ENCODE measurements at places on chromosomes 7 and 10. TPM values are rescaled to one million over a fixed set of nuclear protein-coding genes. Genes with fewer than 3 reads are reported as not detected.

Gene LRWD1
- 13.2 TPM for total RNA-seq

GRCh38 chr7:66170309-66171231, 34.6 kb upstream of the TPST1 start:
- peak; percentile 89 for ATAC-seq

DNA sequence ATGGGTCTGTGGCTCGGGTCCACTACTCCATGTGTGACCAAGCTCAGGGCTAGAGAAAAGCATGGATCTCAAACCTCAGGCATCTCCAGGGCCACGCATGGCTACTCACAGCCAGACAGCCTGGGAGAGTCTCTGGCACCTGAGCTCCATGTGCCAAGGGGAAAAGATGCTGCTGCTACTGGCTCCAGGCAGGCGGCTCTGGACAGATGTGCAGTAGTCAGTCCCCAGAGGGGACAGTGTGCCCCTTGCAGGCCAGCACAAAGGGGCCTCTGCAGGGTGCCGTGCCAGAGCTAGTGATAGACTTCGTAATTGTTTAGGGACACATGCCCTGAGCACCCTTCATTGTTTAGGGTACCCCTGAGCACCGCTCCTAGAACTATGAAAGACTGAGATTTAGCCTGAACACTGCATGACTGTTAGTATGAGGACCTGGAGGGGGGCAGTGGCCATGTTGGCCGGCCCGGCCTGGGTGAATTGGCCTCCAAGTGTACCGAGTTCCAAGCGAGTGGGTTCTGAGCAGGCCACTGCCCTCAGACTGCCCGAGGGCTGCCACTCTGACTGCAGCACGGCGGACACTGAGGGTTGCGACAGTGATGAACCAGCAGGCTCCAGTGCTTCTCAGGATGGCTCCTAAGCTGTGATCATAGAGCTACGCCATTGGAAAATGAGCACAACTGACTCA, 80.7 kb downstream of the TCERG1L start:
- ATAC-seq, result no peak

DNA sequence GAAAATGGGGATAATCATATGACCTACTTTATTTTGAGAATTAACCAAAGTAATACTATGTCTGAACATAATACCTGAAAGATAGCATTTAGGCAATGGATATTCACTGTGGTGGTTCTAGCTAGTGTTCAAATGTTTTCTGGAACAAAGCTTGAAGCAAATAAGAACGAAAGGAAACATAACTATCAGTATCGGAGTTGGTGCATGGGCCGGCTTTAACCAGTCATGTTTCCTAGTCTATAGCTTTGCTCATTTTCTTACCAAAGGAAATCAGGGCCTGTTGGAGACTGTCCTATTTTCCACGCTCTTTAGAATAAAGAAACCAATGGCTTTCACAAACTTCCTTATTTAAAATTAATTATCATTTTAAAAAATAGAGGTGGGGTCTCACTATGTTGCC, 8.9 kb downstream of the IL2RA start:
- ATAC-seq, result no peak

DNA sequence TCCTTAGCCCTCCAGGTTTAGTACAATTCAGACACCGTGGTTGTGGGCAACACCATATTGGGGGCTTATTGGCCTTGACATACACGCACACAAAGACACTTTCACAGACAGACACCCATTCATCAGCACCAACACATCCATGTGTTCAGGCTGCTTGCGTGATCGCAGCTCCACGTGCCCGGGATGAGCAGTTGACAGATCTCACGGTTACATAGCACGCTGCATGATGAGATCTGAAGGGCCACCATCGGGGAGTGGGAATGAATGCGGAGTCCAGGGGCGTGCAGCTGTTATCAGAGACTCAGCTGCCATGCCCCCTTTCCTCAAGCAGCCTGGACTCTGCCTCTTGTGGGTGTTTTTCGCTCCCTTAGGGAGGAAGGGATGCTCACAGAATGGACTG, 285.2 kb downstream of the USP6NL start:
- ATAC-seq, result no peak

Gene UROS
- 47.9 TPM for total RNA-seq

DNA sequence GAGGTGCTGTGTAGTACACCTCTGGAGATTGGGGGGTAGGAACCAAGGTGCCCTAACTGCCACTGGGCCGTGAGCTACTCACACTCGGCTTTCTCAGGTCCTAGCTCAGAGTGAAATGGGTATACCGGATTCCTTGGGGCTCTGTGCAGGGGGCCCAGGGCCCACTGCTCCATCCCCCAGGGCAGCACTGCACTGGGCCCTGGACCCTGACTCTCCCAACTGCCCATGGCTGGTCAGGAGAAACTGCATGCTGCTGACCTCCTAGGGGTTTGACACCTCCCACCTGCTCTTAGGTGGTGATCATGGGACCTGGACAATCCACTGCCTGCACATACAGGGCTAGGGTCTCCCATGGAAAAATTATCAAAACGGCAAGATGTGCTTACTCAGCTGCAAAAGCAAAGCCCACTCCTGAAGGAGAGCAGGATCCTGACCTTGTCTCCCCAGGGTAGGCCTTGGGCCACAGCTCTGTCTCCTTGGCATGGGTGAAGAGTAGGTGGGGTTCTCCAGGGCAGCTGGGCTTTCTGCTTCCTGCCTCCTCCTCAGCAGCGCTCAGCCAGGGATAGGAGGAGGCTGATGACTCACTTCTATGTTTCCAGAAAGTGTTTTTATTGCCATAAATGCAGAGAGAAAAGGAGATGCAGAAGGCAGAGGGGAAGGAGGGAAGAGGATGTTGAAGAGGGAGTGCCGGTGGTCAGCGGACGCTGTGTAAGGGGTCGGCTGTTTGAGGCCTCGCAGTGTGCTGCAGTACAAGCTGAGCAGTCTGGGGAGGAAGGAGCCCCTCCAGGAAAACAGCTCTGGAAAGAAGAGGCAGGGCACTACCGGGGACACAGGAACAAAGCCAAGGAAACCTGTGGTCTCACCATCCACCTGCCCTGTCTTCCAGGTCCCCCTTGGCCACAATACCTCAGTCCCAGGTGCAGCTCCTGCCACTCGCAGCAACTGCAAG, 107.8 kb downstream of the ARHGAP22 start:
- peak; percentile 42 for ATAC-seq

DNA sequence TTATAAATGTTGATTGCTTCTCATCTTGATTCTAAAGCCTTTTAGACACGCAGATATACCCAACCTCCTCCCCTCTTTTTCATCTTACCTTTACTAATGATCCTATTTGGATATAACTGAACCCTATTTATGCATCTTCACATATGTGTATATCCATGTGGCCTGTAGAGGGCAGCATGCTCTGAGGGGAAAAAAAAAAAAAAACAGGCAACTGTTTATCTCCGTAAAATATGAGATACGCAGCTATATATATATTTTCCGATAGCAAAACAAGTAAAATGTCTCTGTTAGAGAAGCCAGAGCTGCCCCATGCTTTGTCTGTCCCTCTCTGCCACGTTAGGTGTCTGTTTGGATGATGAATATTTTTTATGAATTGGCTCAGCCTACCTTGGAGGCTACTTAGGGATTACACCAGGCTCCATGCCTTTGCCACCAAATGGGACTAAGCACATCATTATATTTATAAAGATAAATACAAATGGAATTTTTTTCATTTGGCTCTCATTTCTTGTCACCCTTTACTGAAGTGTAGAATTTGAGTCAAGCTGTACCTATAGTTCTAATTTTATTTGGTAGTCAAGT, 174.8 kb upstream of the FZD1 start:
- ATAC-seq, result peak; percentile 51

Gene CFTR
- total RNA-seq, result not detected

DNA sequence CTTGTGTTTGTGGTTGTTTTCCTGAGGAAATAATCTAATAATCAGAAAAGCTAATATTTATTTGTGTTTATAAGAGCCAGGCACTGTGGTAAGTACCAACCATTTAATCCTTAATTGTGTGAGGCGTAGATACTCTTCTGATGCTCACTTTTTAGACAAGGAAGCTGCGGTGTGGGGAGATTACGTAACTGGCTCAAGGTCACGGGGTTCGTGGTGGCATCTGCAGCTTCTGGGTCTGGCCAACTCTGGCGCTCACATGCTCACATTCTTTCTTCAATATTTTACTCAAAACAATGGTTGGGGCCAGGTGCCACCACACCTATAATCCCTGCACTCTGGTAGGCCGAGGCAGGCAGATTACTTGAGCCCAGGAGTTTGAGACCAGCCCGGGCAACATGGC, 77.6 kb downstream of the RALA start:
- no peak for ATAC-seq

- no peak for ATAC-seq
These were observed 619.6 kb downstream of the ARL4A start for GRCh38 chr7:13307040-13307439.
